ENCODE measurements at places on chromosomes 12 and 14.

DNA sequence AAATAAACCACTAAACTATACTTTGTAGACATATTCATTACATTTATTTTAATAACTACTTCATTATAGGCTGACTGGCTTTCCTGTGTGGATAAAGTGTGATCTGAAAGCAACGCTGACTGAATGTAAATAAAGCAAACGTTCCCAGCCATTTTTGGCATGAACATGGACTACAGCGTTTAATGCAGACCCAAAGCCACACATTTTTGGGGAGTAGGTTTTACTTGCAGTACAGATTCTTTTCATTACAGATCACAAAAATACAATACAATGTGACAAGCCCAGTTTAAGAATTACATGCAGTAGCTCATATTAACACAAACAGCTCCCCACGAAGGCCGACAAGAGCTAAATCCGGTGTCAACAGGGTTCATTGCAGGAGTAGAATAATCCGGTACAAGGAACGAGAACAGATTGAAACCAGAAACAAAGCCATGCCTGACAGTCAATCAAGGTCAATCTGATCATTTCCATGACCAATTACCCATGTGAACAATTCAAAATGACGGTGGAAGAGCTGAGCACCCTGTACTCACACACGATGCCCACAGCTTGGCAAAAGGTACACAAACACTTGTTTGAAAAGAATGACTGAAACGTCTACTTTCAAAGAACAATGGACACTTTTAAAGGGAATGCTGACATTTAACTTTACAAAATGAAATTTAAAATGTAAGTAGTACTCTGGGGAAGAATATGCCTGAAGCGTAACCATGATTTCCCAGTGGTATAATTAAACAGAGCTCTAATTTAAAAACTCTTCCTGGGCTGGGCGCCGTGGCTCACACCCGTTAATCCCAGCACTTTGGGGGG is 5.3 kb downstream of the BAG5 start:
- no peak for DNase-seq

GRCh38 chr12:69388371-69388770 is 28.8 kb downstream of the YEATS4 start:
- no peak for DNase-seq

GRCh38 chr14:65472189-65472588 is 59.7 kb downstream of the FUT8 start:
- DNase-seq = no peak

- DNase-seq = no peak
Observed at GRCh38 chr12:25245491-25245890, 5.2 kb downstream of the KRAS start.

DNA sequence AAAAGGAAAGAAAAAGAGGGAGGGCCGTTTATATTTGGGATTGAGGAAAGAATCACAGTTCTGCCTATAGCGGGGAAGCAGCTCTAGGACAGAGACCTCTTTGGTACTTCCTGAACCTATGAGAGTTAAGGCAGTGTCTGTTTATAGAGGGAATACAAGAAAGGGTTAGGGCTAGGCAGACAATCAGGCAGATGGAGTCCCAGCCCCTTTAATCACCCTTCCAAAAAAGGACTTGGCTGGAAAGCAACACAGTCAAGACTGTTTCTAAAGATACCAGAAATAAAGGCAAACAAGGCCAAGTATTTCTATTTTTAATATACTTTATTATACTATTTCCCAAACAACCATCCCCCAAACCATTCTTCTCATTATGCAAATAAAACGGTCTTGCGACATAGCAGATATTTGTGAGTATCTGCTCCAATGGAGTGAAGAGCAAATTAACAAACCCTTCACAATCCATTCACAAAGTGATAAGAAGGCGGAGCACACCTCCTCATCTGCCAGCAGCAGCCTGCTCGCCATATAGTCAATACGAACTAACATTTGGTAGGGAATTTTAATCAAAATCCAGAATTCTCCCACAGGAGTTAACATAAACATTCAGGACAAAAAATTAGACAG is 697 bp upstream of the GRIP1 start:
- no peak for DNase-seq
